ENCODE measurements at places on chromosomes 4 and X.

DNA sequence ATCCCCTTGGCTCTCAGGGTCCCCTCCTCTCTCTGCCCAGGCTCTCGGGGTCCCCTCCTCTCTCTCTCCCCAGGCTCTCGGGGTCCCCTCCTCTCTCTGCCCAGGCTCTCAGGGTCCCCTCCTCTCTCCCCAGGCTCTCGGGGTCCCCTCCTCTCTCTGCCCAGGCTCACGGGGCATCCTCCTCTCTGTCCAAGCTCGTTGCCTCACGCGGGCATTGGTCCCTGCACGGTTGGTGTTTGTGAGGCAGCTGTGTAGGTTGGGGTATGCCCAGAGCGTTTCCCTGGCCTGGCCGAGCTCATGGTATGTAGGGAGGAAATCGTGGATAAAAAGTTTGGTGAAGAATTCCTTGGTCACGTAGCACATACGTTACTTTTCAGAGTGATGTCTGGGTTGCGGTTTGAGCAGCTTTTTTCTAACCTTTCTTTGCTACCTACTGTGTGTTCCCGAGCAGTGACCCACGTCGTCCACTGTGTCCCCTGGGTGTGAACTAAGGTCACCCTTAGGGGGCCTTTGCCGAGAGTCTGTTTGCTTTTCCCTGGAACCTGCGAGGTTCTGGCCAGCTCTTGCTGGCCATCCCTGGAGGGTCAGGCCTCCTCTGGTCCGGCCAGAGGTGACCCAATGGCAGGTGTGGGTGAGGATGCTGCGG is 36.6 kb downstream of the PCGF3 start:
- no peak for DNase-seq

DNA sequence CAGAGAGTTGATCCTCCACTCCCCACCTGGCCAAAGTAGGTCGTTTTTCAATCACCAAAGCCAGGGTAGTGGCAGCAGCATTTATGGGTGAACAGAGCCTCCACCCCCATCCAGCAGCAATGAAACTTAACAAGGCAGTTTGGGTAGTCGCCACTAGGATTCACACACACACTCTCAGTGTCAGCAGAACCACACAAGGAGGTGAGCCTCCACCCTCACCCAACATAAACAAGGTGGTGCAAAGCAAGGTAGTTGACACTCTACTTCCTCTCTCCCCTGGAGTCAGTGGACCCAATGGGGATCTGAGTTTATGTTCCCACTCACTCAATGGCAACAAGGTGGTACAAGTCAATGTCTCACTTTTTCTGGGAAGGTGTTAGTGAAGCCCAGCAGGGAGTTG is 50.4 kb upstream of the CCDC149 start:
- no peak for DNase-seq

- no peak for DNase-seq
Measured at GRCh38 chrX:17839269-17839668, 21.8 kb downstream of the RAI2 start.

GRCh38 chr4:8304827-8305695 is 35.5 kb downstream of the HTRA3 start:
- DNase-seq, result no peak

- DNase-seq, result no peak
Measured at GRCh38 chr4:83174844-83175414, 60.4 kb upstream of the PLAC8 start.

DNA sequence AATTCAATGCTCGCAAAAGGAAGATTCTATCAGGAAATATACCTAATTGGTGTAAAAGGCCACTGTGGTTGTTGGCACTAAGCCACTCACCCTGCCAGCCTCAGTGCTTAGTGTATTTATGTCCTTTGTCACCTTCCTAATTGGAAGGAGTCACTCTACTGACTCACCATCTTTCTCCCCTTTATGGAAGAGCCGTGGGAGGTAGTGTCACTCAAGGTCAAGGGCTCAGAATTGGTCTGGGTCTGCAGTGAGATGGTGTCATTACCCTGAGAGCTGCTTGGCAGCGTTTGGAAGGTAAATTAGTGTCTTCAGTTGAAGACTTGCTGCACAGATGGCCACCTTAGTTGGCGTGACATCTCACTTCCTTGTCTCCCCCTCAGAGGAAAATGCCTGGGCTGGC is 41.7 kb upstream of the CDKN2AIP start:
- no peak for DNase-seq

DNA sequence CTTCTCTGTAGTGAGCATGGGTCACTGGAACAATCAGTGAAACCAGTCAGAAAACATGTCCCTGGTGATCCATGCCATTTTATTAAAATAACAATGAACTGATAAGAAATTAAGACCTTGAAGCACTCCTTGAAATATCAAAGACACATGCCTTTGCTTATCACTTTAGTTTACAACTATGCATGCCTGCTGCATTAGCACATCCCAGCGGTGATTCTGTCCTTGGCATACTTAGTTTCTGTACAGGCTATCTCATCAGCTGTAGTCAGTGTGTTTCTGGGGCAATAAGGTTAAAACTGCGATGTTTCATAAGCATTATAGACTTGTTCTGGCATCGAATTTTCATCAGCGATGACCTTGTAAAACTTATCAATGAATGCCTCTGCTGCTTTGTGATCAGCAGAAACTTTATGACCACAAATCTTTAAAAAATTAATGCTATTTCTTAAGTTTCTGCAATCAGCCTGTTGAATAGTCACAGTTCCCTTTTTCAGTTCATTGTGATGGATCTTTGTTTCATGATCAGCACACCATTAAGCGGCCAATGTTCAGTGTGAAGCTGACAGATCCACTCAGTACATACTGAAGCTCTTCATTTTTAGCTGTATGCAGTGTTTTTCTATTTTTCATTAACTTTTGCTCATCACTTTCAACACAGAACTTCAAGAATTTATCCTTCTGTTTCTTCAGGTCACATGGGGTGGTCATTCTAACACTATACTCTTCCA is 150.5 kb downstream of the RNF150 start:
- DNase-seq, result no peak

GRCh38 chr4:792626-793092 is 33.3 kb downstream of the CPLX1 start:
- DNase-seq, result no peak

- no peak for DNase-seq
Measured at GRCh38 chr4:108941904-108942430, 179.1 kb upstream of the ETNPPL start.

- no peak for DNase-seq
Measured at GRCh38 chrX:40304115-40304514, 206.4 kb upstream of the BCOR start.

DNA sequence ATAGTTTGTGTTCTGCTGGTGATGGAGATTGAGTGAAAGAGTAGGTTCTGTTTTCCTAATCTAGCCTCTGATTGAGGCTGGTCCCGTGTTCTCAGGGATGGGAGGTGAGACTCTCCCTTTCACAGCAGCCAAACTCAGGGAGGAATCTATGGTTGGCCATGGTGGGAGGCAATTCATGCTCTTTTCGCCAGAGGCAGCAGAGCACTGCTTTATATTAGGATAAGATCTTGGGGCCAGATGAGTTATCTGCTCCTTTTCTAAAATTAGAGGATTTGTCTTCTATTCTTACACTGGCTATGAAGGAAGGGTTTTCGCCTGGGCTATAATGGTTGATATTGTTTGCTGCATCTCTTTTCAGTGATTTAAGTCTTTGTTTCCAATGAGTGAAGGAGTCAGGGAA is 63.9 kb upstream of the NLGN4X start:
- no peak for DNase-seq

GRCh38 chrX:31993637-31994036 is 921.8 kb upstream of the FTHL17 start:
- DNase-seq, result no peak

DNA sequence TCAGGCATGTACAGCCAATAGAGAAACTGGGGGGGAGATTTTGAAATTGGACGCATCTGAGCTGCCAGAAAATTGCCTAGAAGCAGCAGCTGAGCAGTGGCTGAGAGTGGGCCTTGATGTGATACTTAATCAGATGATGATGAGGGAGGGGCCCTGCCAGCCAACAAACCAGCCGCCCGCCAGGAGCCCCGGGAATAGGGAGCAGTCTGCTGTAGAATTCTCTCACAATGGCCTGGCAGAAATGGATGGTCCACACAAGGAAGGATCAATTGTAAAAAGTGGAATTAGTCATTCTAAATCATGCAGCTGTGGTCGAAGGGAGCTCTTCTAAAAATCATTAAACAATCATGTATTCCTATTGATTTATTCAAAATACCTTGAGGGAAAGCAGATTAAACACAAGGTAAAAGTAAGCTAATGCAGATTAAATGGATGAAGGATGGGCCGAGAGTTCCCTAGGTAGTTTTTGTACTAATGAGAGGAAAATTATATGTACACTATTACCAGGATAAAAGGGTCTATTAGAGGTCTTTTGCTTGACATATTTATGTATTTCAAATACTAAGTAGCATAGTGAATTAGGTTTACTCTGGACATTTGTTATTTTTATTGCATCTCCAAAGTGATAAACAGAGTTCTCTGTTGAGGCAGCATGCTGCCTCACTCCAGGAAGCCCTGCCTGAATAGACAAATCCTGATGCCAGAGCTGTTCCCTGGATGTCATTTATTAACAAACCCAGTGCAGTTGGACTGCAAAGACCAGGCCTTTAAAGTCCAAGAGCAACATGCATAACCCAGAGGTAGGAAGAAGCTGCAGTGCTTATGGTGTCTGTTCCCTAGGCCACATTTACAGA is 91.3 kb downstream of the NKX6-1 start:
- no peak for DNase-seq

DNA sequence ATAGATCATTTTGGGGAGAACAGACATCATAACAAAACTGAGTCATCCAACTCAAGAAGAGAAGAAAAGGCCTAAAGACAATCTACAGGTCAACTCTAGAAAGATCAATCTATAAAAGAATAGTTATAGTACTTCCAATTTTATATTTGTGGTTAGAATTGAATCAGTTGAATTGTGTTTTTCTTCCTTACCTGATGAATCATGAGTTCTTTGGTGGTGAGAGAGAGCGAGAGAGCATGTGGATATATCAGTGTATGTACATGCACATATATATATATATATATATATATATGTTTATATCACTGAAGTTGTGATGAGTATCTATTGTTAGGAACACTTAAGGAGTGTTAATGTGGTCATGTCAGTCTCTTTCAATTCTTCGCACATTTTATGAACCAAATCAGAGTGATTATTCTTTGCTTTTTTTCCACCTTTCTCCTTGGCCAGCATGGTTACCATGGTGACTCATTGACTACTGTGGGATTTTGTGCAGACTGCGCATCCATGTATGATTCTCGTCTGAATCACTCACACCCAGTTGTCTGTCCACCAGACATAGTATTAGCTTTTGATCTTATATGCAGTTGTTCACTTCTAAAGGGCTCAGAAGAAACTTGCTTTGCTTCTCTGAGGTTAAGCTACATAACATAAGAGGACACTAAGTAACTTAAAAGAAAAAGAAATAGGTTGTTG is 90.4 kb upstream of the RAB40AL start:
- peak; percentile 22 for DNase-seq

DNA sequence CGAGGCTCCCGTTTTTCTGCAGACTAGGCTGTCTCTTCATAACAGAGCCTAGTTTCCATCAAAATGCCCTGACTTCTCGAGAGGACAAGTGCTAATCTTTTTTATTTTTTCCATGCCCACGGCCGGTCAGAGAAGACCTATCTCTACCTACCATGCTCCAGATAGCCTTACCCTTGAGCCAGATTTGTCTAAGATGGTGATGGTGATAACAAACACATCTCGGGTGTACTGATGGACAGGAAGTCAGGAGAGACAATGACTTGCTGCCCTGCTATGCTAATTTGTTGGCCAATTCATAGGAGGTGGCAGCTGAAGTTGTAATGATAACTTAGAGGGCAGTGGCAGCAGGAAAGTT is 42.2 kb upstream of the NKRF start:
- DNase-seq, result no peak

DNA sequence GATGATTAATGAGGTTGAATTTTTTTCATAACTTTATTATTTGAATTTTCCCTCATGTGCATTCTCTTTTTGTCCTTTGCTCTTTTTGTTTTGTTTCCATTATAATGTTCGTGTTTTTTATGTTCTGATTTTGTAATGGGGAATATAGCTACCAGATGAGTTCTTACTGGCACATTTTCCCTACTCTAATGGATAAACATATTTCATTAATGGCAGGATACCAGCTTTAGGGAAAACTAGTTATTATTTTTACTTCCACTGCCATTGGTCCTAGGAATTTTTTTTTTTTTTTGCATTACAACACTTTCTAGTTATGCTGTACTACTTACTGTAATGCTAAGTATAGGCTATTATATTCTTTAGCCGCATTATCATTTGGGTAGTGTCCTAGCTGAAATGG is 286.3 kb downstream of the SPRY1 start:
- DNase-seq, result no peak

DNA sequence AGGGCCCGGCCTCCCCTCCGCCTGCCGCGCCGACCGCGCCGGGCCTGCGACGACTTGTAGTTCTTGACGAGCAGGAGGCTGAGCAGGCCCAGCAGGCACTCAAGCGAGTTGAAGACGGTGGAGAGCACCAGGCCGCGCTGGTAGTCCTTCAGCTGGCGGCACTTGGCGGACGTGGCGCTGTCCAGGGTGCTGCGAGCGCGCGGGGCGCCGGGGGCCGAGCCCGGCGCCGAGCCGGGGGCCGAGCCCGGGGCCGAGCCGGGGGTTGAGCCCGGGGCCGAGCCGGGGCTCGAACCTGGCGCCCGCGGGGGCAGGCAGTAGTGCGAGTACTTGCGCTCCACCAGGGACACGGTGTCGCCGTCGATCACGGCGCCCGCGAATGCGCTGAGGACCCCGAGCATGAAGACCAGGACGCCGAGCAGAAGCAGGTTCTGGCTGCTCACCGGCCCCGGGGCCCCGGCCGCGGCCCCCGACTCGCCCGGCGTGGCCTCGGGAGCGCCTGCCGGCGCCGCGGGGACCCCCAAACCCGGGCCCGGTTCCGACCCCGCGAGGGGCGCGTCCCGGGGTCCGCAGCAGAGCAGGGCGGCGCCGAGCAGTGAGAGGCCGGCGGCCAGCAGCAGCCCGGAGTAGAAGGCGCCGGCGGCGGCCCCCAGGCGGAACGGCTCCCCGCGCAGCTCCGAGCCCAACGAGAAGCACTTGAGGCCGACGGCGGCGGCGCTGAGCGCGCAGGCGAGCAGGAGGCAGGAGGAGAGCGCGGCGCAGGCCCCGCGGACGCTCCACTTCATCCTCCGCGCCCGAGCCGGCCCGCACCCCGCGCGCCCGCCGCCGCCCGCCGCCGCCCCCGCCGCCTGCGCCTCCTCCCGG is 584 bp downstream of the TMEM271 start:
- peak; percentile 68 for DNase-seq

- no peak for DNase-seq
Measured at GRCh38 chr4:66490729-66491128, 820.4 kb upstream of the EPHA5 start.

DNA sequence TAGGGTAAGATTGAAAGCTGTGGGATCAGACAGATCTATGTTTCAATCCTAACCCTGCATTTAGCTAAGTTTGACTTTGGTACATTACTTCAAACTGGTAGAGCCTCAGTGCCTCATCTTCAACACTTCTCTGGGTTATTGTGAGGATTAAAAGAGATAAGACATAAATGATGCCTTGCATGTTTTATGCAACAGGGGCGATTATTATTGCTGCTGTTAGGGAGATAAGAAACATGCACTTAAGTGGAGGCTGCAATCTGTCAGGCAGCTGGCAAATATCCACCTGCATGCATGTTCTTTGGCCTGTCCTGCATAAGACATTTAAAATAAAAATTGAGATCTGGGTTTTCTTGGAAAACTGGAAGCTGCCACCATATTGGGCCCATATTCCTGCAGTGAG is 24.6 kb downstream of the UNC5C start:
- no peak for DNase-seq

- no peak for DNase-seq
Measured at GRCh38 chrX:150037041-150037440, 98.8 kb upstream of the EOLA2 start.

Data from bronchial epithelial cell (primary cell).